Dorsolateral prefrontal cortex (tissue), 122 donors: ENCODE measurements at places on chromosomes 13 and 19.

- no peak for DNase-seq
Observed at GRCh38 chr13:110298505-110299282, 8.3 kb downstream of the COL4A1 start.

DNA sequence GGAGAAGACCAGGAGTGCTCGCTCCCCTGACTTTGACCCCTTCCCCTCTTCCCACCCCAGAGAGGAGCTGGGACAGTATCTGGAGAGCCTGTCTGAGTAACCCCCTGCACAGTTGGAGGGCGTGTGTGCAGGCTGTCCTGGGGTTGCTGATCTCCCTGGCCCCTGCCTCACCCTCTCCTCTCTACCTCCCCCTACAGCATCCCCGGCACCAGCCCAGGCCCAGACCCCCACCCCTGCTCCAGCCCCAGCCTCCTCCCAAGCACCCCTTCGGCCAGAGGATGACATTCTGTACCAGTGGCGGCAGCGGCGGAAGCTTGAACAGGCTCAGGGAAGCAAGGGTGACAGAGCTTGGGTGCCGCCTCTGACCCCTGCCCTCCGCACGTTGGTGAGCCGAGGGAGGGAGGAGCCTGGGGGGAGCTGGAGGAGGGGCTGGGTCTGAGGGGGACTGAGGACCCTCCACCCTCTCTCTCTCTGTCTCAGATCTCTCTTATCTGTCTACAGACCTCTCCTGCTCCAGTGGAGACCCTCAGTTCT lies 8.7 kb downstream of the PROSER3 start:
- no peak for DNase-seq

GRCh38 chr19:34269968-34270621 lies 15.7 kb downstream of the GARRE1 start:
- no peak for DNase-seq

DNA sequence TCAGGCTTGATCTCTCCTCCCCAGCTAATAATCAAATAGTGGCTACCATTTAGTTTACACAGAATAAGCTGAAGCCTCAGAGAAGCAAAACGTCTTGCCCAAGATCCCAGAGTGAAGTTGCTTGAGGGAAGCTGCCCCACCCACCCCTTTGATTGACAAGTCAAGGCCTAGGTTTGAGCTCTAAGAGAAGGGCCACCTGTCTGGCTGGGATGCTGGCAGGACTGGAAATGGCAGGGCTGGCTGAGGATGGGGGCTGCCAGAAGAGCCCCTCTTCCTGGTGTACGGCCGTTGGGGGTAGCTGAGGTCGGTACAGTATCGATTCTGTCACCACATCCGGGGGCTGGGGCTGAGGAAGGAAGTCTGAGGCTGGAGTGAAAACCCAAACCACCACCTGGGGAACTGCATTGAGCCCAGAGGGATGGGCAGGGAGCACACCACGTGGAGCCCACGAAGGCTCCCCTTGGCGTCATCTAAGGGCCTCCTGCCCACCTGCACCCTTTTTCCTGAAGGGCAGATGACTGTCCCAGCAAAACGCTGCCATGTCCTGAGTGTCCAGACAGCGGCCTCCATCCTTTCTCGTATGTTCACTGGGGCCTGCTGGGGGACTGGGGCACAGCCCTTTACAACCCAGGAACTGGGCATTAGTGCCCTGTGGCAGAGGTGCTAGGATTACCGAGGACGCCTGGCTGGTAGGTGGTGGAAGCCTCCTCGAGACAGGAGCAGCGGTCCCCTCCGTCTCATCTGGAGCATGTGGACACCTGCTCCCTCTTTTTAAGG lies 1.4 kb upstream of the PRKD2 start:
- no peak for DNase-seq

GRCh38 chr13:70842062-70842644 lies 733.9 kb upstream of the KLHL1 start:
- no peak for DNase-seq

DNA sequence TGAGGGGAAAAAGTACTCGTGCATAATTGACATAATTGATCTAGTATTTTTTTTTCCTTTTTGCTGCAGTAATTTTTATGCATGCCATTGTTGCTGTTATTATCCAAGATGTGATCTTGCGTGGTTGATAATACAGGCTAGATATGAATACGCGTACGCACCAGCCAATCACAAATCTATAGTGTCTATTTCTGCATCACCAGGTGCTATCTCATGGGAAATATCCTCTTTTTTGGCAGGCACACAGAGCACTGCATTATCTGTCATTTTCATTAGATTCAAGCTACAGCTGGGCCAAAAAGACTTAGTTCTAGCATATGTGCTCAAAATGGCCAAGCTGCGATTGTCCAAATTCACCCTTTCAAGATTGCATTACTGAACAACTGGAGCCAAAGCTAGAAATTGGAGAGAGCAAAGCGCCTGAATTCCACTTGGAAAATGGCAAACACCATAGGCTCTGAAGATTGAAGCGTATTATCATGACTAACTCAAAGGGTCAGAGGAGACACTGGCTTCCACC lies 181.1 kb downstream of the TSHZ3 start:
- DNase-seq: no peak

GRCh38 chr13:110280985-110281688 lies 25.8 kb downstream of the COL4A1 start:
- no peak for DNase-seq
